Gastrocnemius medialis (tissue), 4 donors: ENCODE measurements at places on chromosomes 6 and 20. TPM values are rescaled to one million over a fixed set of nuclear protein-coding genes. Genes with fewer than 3 reads are reported as not detected.

- no peak overlapping the region for H3K27ac ChIP-seq
- DNase-seq: no peak
- no peak overlapping the region for H3K4me3 ChIP-seq
Observed at GRCh38 chr6:134706806-134707205, 243.1 kb downstream of the ALDH8A1 start.

The MICB gene
- total RNA-seq: 1.2 TPM

The POM121L2 gene
- total RNA-seq: not detected

DNA sequence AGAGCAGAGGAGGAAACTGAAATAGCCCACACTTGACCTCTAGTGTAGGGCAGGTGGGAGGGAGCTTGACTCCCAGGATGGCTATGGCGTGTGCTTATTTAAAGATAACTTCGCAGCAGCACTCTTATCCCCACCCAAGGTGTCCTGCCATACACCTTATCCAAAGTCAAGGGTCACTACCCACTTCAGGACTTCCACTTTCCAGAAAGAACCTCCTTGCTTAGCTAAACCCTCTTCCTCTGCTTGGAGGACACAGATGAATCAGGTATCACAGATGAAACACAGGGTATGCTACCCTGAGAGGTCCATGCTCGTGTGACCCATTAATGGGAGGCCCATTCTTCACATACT lies 2.3 kb downstream of the RIN2 start:
- no peak overlapping the region for H3K4me3 ChIP-seq
- H3K36me3 ChIP-seq: no peaks in the 10 kb centered on the region
- no peak for DNase-seq
- H3K27me3 ChIP-seq: no peaks in the 10 kb centered on the region
- H3K4me1 ChIP-seq: peaks cover 35% of the 10 kb centered on the region
- peak overlapping the region; percentile 98 for H3K27ac ChIP-seq

GRCh38 chr6:10617008-10617696 lies 77.3 kb downstream of the C6orf52 start:
- DNase-seq: no peak
- H3K27me3 ChIP-seq: no peaks in the 10 kb centered on the region
- no peaks in the 10 kb centered on the region for H3K4me1 ChIP-seq

DNA sequence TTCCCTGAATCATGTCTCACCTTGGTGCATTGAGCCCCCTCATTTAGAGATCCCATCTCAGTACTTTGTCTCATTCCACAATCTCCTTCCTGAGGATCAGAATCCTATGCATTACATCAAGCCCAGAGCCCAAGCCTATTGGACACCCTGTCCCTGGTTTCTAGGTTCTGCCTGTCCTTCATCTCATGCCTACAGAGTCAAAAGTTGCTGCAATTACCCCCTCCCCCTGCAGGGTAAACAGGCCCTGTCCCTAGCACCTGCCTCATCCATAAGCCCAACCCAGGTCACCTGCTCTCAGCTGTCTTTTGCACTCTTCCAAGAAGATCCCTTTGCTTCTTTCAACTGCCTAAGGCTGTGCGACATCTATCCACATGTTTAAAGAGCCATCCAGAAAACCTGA lies 93.9 kb downstream of the SPTLC3 start:
- no peaks in the 10 kb centered on the region for H3K36me3 ChIP-seq
- H3K4me1 ChIP-seq: no peaks in the 10 kb centered on the region
- no peak for DNase-seq
- H3K27ac ChIP-seq: no peak overlapping the region
- no peak overlapping the region for H3K4me3 ChIP-seq
- no peaks in the 10 kb centered on the region for H3K27me3 ChIP-seq

The LAMA2 gene
- 68.8 TPM for total RNA-seq

DNA sequence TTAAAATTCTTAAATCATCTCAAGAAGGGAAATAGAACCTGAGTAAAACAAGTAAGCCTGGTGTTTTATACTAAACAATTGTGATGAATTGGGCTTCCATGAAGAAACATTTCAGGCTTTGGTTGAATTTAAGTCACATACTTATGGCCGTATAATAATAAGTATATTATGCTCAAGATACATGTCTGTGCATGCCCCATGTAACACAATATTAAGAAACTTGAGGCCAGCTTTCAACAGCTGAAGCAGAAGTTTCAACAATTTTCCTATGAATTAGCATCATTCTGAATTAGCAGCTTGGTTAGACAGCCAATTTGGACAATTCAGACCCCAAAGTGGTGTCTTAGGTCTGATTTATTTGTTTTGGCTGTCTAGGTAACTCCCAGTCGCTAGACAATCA lies 243.7 kb downstream of the MYLK4 start:
- H3K27ac ChIP-seq: no peak overlapping the region
- H3K4me1 ChIP-seq: no peaks in the 10 kb centered on the region
- H3K4me3 ChIP-seq: no peak overlapping the region

The OR2B6 gene
- total RNA-seq: not detected

The MARCKS gene
- 5.1 TPM for total RNA-seq

- no peak for DNase-seq
- no peaks in the 10 kb centered on the region for H3K27me3 ChIP-seq
- H3K36me3 ChIP-seq: no peaks in the 10 kb centered on the region
- no peaks in the 10 kb centered on the region for H3K4me1 ChIP-seq
- H3K27ac ChIP-seq: no peak overlapping the region
- no peak overlapping the region for H3K4me3 ChIP-seq
Observed at GRCh38 chr20:30168800-30169138, 1088.7 kb upstream of the DEFB115 start.

DNA sequence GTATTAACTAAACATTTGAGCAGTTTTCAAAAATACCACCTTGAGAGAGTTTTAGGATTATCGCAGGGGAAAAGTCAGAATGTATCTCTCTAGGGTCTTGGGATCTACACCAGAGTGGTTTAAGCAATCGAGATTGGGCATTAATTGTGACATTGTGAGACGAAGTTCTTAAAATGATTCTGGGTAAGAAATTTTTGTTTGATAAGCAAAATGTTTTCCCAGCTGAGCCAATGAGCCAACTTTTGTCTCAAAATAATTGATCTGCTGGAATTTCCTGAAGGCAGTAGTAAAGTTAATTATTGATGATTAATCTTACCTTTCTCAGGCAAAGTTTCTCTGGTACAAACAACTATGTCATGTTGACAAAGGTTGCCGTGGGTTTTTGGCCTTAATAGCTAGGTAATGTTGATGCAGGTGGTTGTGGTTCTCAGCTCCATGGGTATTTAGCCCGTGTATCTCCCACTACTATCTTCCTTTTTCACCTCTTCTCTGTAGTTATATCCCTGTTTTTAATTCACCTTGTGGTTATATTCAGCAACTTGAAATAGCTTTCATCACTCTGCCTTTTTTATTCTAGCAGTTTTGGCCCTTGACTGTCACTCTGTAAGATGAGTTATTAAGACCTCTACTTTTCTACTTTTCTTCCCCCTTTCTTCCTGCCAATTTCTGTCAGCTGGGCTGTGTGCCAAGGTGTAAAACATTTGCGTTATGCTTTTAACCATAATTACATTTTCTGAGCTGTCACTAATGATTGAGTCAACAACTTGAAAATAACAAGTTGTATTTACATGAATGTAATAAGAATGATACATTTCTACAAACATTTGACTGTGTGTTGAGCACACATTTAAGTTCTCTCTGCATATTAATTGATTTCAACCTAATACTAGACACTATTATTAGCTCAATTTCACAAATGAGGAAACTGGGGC lies 368.3 kb upstream of the BTBD3 start:
- H3K4me3 ChIP-seq: no peak overlapping the region
- no peaks in the 10 kb centered on the region for H3K27me3 ChIP-seq
- H3K4me1 ChIP-seq: peaks cover 8% of the 10 kb centered on the region
- H3K36me3 ChIP-seq: no peaks in the 10 kb centered on the region
- no peak overlapping the region for H3K27ac ChIP-seq
- DNase-seq: no peak

GRCh38 chr20:64074184-64074789 lies 5.0 kb downstream of the RGS19 start:
- no peaks in the 10 kb centered on the region for H3K27me3 ChIP-seq
- no peak overlapping the region for H3K27ac ChIP-seq
- H3K4me1 ChIP-seq: peaks cover 9% of the 10 kb centered on the region
- H3K4me3 ChIP-seq: no peak overlapping the region
- no peaks in the 10 kb centered on the region for H3K36me3 ChIP-seq

DNA sequence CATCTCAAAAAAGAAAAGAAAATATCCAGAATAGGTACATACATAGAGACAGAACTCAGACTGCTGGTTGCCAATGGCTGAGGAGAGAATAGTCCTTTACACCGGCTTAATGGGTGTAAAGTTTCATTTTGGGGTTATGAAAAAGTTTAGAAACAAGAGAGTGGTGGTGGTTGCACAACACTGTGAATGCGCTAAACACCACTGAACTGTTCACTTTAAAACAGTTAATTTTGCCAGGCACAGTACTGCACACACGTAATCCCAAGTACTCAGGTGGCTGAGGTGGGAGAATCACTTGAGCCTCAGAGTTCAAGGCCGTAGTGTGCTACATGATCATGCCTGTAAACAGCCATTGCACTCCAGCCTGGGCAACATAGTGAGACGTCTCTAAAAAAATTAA lies 7.6 kb downstream of the ILRUN start:
- no peak overlapping the region for H3K4me3 ChIP-seq
- no peaks in the 10 kb centered on the region for H3K27me3 ChIP-seq
- H3K27ac ChIP-seq: peak overlapping the region; percentile 53
- H3K36me3 ChIP-seq: no peaks in the 10 kb centered on the region

DNA sequence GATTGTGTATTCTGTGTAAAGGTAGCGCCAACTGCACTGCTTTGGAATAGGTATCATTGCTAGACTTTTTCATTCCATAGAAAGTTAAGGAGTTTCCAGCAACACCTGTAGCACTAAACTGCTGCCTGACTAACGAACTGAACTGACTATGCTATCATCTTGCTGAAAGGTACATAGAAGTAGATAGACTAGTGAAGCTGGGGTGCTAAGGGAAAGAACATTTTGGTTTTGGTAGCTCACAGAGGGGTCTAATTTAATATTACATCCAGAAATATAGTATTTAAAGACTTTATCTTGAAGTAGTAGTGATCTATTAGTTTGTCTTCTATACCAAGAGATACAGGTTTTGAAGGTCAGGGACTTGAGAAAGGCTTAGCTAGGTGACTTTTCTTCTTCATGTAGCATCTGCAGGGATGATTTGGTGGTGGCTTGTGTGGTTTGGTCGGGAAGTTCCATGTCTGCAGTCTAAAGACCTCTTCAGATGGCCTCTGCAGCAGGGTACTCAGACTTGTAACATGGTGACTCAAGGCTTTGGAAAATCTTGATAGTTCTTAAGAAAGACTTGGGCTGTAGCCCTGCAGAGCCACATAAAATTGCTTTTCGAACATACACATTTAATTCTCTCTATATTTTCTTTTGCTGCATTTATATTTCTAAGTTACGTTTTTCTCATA lies 10.2 kb downstream of the SENP6 start:
- no peaks in the 10 kb centered on the region for H3K36me3 ChIP-seq
- no peak for DNase-seq
- no peaks in the 10 kb centered on the region for H3K27me3 ChIP-seq
- H3K4me3 ChIP-seq: no peak overlapping the region
- peak overlapping the region; percentile 41 for H3K27ac ChIP-seq
- H3K4me1 ChIP-seq: peaks cover 61% of the 10 kb centered on the region

GRCh38 chr6:44269921-44270525 lies at the start of gene TMEM151B:
TMEM151B (plus strand) TSS chr6:44270450; CDS start chr6:44270743, 293 bp downstream.
- peak within 1 kb of the TSS; percentile 28 for H3K4me3 ChIP-seq
- peaks cover 40% of the 10 kb centered on the region for H3K27me3 ChIP-seq
- H3K36me3 ChIP-seq: no peaks in the 10 kb centered on the region

The CITED2 gene
- total RNA-seq: 382 TPM

DNA sequence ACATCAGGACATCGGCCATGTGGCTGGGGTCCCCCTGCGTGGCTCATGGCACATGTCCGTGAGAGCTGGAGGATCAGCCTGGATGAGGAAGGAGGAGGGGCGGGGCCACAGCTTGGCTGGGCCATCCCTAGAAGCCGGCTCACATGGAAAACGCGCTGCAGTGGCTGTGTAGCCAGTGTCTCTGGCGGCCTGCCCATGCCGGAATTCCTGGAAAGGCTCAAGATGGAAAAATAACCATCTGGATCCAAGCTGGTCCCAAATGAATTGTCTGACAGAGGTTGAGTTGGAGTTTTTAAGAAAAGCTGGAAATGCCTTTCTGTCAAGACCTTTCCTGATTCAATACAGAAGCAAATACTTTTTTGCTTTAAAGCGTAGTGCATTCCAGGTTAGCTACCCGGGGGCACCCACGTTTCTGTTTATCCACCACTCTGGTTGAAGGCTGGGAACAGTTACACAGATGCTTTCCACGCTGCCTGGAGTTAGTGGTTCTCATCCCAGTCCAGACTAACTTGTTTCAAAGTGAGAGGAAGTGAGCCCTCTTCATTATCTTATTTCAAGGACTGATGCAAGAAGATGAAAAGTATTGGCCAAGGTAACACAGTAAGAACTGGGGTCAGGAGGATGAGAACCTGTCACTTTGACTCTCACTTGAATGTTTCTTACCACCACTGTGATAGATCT lies 99.0 kb downstream of the GMPR start:
- peak; percentile 59 for DNase-seq
- H3K4me3 ChIP-seq: no peak overlapping the region
- no peaks in the 10 kb centered on the region for H3K36me3 ChIP-seq
- H3K4me1 ChIP-seq: peaks cover 63% of the 10 kb centered on the region

GRCh38 chr20:36318166-36318565 lies 12.0 kb downstream of the DLGAP4 start:
- DNase-seq: no peak
- H3K4me3 ChIP-seq: no peak overlapping the region
- H3K27me3 ChIP-seq: peaks cover 4% of the 10 kb centered on the region
- H3K36me3 ChIP-seq: no peaks in the 10 kb centered on the region

The IRAK1BP1 gene
- 1.8 TPM for total RNA-seq

GRCh38 chr6:100320686-100321085 lies 144.0 kb downstream of the SIM1 start:
- DNase-seq: no peak
- no peak overlapping the region for H3K27ac ChIP-seq
- H3K4me1 ChIP-seq: no peaks in the 10 kb centered on the region
- no peaks in the 10 kb centered on the region for H3K27me3 ChIP-seq

DNA sequence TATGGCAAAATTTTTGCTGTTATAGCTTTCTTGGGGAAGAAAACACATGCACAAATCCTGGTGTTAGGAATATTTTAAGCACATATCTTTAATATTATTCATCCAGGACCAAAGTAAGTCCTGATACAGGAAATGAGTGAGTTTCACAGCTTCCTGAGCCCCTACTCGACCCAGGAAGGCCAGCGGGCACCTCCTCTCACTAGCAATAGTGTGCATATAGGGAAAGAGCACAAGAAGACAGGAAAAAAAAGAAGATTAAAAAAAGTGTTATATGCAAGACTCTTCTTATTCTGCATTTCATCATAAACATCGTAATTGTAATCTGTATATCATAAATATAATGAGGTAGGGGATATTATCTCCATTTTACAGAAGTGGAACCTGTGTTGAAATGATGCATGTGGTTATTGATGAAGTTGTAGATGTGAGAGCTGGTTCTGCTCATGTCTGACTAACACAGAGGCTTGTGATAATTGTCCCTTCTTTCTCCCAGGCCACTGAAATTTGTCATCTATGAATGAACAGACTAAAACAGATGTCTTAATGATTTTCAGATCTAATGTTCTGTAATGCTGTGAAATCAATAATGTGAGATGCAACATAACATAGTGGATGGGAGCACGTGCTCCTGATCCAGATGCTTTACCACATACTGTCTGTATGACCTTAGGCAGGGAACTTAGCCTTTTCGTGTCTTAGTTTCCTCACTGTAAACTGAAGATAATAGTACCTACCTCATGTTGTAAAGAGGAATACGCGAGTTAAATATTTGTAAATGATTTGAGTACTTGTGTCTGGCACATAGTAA lies 101.2 kb downstream of the MYO6 start:
- no peak for DNase-seq
- no peak overlapping the region for H3K27ac ChIP-seq
- no peaks in the 10 kb centered on the region for H3K4me1 ChIP-seq
- H3K27me3 ChIP-seq: no peaks in the 10 kb centered on the region
- H3K36me3 ChIP-seq: no peaks in the 10 kb centered on the region
- no peak overlapping the region for H3K4me3 ChIP-seq

The FOXA2 gene
- 0.72 TPM for total RNA-seq
